ENCODE measurements at places on chromosomes 6 and 20.

DNA sequence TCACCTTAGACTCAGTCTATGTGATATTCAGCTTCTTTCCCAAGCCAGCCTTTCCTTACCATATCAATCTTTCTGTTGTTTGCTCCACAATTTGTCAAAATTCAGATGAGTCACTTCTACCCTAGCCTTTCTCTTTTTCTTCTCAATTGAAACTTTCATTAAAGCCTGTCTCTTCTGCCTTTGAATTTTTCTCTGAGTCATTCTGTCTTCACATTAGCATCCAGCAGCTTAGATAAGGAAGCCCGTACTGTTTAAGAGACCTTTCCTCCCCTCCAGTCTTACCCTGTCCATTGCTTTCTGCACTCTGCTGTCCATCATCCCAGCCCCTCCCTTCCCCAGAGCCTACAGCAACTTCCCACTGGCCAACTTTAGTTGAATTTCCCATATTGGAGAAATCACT, 34.9 kb upstream of the RALGAPA2 start:
- no peak for DNase-seq

DNA sequence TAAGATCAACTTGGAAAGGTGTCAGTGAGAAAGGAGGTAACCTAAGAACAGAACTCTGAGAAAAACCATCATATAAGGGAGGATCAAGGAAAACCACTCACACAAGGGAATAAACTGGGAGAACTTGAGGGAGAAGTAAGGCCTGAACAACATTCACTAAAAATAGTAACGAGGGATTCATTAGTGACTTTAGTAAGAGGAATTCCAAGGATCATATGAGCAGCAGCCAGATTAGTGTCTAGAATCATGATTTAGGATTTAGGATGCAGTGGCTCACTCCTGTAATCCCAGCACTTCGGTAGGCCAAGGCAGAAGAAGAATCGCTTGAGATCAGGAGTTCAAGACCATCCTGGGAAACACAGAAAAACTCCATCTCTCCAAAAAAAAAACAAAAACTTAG, 376.5 kb upstream of the MARCKS start:
- no peak for DNase-seq

GRCh38 chr20:60851826-60852704, 400.0 kb upstream of the CDH4 start:
- no peak for DNase-seq

DNA sequence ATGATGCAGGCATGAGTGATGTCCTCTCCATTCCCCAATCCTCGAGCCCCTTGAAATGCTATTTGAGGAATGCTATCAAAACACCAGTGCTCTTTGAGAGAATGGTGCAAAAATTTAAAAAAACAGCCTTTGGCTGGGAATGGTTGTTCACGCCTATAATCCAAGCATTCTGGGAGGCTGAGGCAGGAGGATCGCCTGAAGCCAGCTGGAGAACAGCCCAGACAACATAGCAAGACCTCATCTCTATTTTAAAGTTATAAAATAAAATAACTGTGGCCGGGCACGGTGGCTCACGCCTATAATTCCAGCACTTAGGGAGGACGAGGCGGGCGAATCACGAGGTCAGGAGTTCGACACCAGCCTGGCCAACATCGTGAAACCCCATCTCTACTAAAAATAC, 4.2 kb upstream of the VARS1 start:
- no peak for DNase-seq

DNA sequence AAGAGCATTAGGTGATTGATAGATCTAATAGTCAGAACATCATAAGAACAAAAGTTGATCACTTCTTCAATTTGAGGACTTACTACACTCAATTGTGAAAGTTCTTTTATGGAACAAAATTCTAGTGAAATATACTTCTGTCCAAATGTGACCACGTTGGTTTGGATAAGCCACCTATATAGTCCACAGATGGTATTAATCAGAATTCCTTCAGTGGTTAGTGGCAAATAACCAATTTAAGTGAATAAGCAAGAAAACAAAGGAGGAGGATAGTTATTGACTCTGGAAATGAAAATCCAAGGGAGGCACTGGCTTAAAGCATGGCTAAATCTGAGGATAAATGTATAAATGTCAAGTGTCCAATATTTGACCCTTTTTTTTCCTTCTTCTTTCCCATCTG, 268.5 kb upstream of the MARCKS start:
- no peak for DNase-seq

GRCh38 chr6:105036351-105036750, 79.4 kb downstream of the LIN28B start:
- DNase-seq = no peak

- no peak for DNase-seq
Observed at GRCh38 chr6:165831812-165832510, 168.9 kb upstream of the PDE10A start.

- DNase-seq = no peak
Observed at GRCh38 chr20:44597516-44597915, 15.1 kb downstream of the PKIG start.

DNA sequence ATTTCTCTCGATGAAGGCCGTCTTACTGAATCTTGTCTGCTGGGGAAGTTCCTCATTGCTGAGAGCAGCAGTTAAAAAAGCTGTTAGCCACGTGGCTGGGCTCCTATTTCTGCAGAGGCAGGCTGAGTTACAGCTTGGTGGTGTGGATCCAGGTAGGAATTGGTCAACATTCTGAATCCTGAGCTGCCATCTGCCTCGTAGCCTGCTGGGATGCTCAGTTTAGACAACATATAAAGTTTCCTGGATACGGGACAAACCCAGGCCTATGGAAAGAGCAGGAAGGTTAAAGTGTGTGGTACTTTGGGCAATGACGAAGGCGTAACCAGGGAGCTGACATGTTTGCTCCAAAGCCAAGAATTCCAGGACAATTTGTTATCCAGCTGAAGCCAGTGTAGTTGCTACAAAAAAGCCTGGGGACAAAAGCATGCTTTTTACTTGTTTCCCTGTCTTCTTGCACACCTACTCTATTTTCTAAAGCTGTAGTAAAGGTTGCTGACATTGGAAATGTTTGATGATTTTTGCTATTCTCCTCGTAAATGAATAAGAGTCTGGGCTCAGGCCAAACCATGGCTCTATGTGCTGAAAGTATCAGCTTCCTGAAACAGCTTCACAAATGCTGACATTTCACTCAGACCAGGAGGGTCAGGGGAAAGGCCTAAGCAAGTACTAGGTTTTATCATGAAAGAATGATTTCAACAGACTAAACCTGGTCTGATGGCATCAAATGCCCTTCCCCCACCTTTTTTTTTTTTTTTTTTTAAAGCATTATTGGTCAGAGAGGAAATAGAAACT, 12.4 kb upstream of the MYLK2 start:
- no peak for DNase-seq

DNA sequence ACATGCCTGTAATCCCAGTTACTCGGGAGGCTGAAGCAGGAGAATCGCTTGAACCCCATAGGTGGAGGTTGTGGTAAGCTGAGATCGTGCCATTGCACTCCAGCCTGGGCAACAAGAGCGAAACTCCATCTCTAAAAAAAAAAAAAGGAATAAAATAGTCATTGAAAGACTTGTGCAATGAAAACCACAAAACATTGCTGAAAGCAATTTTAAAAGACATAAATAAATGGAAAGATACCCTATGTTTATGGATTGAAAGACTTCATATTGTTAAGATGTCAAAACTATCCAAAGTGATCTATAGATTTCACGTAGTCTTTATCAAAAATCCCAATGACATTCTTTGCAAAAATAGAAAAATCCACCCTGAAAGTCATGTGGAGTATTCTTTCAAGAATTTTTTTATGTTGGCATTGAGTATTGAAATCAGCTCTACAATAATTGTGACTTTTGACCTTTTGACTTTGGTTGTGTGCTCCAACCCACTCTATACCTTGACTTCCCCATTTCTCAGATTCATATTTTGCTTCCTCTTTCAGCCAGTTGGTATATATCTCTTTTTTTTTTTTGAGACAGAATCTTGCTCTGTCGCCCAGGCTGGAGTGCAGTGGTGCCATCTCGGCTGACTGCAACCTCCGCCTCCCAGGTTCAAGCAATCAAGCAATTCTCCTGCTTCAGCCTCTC, 45.5 kb upstream of the SLC23A2 start:
- DNase-seq = no peak

GRCh38 chr6:142935553-142936517, 9.1 kb downstream of the HIVEP2 start:
- DNase-seq = no peak

- no peak for DNase-seq
Observed at GRCh38 chr20:45507011-45507820, 8.2 kb downstream of the SPINT3 start.

GRCh38 chr6:51147756-51148155, 329.1 kb downstream of the TFAP2B start:
- no peak for DNase-seq

- DNase-seq = no peak
Observed at GRCh38 chr6:161835500-161836215, 561.8 kb upstream of the AGPAT4 start.

GRCh38 chr6:168837254-168838036, 396.5 kb downstream of the SMOC2 start:
- DNase-seq = no peak

GRCh38 chr6:129345890-129346289, 364.1 kb downstream of the ARHGAP18 start:
- DNase-seq = no peak

DNA sequence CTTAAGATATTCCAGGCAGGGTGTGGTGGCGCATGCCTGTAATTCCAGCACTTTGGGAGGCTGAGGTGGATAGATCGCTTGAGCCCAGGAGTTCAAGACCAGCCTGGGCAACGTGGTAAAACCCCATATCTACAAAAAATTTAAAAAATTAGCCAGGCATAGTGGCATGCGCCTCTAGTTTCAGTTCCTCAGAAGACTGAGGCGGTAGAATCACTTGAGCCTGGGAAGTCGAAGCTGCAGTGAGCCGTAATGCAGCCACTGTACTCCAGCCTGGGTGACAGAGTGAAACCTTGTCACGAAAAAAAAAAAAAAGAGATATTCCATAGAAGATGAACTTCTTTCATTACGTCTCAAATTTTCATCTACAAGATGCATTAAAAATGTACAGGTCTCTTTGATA, 46.7 kb upstream of the ISM1 start:
- DNase-seq = no peak

DNA sequence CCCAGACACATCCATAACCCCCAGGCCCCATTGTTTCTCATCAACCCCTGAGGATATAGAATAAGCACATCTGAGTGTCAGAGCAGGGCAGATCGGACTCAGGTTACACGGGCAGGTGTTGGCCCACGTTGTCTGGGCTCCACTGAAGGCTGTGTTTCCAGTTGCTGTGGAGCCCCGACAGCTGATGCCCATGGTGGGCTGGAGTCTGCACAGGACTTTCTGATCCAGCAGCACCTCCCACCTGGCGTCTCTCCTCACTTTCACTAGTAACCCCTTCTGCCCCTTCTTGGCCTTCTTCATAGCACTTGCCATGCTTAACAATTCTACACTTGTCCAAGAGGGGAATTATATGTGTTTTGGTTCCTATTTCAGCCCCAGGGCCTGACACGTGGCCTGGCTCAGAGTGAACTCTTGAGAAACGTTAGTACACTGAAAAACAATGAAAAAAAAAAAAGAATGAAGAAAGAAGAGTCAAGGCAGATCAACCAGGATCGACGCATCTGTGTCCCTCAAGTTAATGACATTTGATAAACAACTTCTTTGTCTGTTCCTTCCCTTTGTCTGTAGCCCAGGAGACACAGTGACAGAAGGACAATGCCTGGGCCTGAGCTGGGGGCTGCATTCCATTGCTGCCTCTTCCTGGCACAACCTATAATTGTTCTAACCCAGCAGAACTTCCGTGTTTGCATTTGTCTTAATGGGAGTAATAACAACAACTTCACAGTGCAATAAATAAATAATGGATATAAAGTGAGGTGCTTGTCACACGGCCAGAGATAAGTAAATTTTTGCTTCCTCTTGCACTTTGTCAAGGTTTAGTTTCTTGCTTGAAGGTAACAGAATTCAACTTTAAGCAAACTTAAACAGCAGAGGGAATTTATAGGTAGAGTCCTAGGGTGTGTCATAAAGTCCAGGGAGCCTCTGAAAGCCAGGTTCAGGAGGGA, 224.2 kb upstream of the SSTR4 start:
- no peak for DNase-seq

DNA sequence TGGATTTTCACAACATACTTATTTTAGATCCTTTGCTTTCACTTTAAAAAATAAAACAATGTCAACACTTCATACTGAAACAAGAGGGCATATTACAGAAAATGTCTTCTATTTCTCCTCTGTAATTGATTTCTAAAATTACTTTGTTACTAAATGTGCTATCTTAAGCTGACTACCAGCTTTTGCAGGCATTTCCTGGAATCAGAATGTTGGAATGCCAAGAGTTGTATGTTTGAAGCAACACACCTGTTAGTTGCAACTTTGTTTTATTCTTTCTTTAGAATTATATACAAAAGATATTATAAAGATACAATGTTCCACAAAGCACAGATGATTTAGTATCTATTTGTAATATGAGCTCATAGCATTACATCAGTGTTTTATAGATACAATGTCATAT, 62.5 kb upstream of the TMEM170B start:
- no peak for DNase-seq

GRCh38 chr20:32111753-32112152, 2.2 kb downstream of the TM9SF4 start:
- DNase-seq = no peak

DNA sequence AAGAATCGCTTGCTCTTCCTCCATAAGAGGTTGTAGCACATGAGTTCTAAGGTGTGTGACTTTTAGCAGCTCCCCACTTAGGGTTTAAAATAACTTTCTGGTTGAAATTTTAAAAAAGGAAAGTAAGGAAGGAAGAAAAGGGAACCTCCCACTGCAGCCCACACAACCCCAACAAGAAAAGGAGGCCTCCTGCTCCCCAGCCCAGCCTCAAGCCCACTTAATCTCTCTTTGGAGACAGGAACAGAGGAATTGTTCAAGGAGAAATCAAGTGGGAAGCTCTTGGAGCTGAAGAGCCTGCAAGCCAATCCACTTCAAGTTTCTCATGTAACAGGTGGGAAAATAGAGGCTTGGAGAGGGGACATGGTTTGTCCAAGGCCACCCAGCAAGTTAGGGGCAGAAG, 39.1 kb upstream of the PREX1 start:
- no peak for DNase-seq

DNA sequence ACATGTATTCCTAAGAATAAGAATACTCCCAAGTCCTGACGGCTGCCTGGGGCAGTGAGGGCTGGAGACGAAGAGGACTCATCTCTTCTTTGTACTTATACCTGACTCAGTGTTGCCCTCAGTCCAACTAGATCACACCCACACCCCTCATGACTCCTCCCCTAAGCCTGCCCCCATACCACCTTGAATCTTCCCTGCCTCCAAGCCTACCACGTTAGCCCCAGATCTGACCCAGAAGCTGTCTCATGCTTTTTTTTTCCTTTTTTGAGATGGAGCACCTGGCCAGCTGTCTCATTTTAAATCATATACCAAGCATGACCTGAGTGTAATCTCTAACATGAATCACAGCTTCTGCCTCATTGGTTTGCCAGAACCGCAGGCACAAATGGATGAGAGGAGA, 45.2 kb downstream of the MUC22 start:
- no peak for DNase-seq

DNA sequence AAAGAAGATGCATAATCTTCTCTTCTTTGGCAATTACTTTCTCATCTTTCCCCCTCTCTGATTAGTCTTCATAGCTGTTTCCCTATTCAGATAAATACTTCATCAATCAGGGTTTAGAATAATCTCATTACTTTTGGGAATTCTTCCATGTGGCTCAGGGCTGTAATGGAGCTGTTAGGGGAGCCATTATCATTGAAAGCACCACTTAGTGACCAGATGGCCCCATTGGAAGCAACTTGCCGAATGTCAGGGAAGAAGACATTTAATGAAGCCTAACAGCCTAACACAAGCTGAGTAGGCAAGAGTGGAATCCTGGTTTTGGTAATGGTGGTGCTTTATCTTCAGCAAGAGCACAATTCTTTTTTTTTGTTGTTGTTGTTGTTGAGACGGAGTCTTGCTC, 45.0 kb downstream of the TIAM2 start:
- no peak for DNase-seq
